ENCODE measurements at places on chromosomes 5 and 9.

- DNase-seq = no peak
Measured at GRCh38 chr5:34624691-34625090, 31.4 kb upstream of the RAI14 start.

DNA sequence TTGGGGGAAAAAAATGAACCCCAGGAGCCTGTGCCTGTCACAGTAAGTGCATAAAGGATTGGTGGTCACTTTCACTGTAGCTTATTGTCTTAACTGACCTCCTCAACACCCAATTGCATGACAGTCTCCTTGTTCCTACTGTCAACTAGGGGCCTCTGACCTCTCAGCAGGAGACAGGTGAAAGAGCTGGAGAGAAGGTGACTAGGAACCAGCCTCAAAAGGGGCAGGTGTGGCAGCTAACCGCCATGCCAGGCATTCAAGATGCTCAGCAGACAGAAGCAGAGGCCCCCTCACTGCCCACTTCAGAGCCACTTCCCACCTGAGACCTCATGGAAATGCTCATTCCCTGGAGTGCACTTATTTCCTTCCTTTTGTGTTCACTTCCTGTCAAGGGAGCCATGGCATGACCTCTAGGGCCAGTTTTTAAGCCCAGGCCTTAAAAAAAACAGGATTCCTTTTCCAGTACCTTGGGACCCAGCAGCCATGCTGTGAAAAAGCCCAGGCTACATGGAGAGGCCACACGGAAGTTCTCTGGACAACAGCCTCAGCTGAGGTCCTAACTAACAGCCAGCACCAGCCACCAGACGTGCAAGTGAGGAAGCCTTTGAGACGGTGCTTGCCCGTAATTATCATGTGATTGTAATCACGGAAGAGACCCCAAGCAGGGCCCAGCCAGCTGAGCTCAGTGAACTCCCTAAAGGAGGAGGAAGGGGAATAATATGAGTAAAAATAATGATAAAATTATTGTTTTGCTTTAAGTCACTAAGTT, 74.9 kb downstream of the NSUN2 start:
- peak; percentile 3 for DNase-seq

GRCh38 chr9:122226758-122227574, 1.8 kb downstream of the LHX6 start:
- no peak for DNase-seq

- DNase-seq = no peak
Measured at GRCh38 chr5:172319708-172320441, 36.3 kb upstream of the UBTD2 start.

DNA sequence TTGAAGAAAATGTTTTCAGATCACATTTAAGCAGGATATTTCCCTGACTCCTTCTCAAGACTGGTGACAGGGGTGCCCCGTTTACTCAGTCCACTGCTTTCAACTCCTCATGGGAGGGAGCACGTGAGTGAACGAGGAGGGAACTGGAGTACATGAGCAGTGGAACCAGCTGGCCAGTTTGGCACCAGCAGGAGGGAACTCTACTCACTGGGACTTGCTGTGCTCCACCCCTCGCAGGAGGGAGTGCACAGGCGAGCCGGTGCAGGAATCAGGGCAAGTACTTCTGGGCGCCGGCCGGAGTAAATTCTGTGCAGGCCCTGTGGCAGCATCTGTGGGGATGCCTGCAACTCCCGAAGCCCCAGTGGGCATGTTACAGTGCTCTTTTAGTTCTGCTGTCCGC, 1941.1 kb upstream of the C9orf72 start:
- DNase-seq = no peak

- no peak for DNase-seq
Measured at GRCh38 chr5:147234239-147234824, 494 bp upstream of the STK32A start.

DNA sequence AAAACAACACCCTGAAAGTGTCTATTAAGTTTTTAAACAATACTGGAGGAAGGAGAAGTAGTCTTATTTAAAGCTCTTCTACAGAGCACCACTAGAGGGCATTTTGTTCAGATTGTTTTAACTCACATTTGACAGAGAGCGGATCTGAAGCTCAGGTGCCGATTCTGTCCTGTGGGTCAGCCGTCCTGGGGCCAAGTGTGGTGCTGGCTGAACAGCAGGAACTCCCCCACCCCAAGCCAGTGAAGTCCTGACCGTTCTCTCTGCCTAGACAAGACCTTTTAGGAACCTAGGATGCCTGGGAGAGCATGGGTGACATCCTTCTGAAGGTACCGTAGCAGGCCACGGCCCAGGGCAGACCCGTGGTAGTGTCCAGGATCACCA, 3.9 kb downstream of the EXOC3 start:
- DNase-seq = no peak

DNA sequence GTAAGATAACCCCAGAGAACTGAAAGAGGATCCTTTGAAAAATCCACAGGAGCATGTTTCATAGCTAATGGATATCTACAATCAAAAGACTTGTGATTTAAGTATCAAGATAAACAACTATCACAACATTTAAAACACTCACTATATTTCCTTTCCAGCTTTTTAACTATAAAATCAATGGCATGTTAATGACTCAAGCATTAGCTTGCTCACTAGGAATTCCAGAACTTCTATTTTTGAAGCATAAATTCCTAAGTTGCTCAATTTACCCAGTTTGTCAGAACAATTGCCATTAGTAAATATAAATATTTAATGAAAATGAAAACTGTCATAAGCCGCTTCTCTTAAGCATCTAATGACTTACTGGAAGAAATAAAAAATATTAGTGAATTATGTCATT, 355.3 kb downstream of the PRELID2 start:
- no peak for DNase-seq

GRCh38 chr9:6646293-6646636, 736 bp upstream of the GLDC start:
- DNase-seq = no peak

GRCh38 chr9:124218438-124218982, 39.2 kb upstream of the NEK6 start:
- no peak for DNase-seq

DNA sequence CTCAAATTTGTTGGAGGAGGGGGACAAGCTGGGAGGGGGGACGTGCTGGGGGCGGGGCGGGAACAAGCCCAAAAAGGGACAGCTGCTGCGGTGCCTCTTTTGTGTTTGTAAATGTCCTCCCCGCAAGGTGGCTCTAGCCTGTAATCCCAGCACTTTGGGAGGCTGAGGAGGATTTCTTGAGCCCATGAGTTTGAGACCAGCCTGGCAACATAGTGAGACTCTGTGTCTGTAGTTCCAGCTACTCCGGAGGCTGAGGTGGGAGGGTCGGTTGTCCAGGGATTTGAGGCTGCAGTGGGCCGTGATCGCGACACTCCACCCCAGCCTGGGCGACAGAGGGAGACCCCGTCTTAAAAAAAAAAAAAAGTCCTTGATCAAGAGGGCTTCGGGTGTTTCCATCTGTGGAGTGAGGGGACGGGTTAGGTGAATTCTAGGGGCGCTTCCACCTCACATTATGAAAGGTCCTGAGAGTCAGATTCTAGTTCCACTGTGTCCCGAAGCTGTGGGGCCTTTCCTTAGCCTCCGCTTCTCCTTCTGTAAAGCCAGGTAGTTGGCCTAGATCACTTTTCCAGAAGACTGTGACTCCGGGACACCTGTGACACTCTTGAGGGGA, 779 bp upstream of the CTNNA1 start:
- DNase-seq = peak; percentile 44
